ENCODE measurements at places on chromosomes 4 and X. TPM values are rescaled to one million over a fixed set of nuclear protein-coding genes. Genes with fewer than 3 reads are reported as not detected.

GRCh38 chr4:171430495-171430894, 382.7 kb upstream of the GALNTL6 start:
- DNase-seq: no peak

- no peak for DNase-seq
Observed at GRCh38 chrX:151773434-151773833, 38.9 kb downstream of the CNGA2 start.

DNA sequence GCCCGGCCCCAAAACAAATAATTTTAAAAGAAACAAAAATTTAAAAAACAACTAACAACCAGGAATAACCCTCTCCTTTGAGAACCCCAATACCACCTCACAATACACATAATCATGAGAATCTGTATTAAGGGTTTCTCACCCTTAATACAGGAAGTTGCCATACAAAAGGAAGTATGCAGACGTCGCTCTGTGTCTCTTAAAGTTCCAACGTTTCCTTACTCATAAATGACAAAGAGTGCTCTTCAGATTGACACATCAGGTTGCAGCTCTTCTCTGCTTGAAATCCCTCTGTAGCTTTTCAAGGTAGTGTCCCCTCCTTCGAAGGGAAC, 73.9 kb upstream of the IRF2 start:
- no peak for DNase-seq

DNA sequence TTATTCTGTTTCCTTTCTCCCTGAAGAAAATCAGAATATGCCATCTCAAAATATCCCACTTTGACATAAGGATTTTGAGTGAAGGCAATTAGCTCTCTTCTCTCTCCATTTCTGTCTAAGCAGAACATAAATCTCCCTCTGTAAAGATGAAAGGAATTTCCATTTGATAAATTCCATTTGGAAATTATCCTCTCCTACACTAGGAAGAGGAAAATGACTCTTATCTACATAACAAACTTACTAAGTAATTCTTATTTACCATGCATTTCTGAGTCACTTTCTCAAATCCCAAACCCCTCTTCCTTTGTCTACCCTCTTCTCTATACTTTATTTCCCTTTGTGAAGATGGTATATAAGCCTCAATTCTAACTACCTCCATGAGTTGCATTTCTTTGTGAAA, 11.4 kb downstream of the TBCK start:
- no peak for DNase-seq

DNA sequence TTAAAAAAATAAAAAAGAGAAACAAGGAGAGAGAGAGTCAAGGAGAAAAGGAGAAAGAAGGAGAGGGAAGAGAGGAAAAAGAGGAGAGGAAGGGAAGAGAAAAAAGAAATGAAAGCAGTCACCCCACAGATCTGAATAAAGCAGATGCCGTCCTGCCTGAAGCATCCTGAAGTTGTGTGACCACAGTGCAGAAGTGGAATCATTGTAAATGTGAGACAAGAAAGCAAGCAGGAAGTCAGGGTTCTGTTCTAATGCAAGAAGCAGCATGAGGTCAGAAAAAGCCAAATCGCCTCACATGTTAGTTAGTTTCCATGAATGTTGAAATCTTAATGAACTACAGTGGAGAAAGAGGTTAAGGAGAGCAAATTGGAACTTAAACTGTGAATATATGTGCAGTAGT, 692.5 kb downstream of the CENPC start:
- no peak for DNase-seq

- DNase-seq: no peak
Observed at GRCh38 chr4:66842724-66843088, 702.6 kb downstream of the CENPC start.

DNA sequence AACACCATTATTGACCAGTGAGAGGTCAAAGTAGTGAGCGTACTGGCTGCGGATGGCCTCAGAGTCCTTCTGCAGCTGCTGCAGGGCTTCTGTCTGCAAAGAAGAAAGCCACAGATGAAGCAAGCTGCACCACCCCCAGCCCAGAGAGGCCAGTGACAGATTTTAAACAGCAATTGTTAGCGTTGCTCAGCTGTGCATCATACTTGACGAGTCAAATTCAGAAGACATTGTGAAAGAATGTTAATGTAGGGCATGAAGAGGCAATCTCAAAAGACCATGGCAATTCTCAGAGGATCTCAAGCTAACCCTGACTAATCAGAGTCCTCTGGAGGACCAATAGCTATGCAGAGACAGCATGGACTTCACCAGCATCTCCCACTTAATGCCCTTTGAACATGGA, 16.6 kb downstream of the DKC1 start:
- DNase-seq: peak; percentile 7

GRCh38 chr4:155599596-155599995, 67.1 kb upstream of the GUCY1A1 start:
- no peak for DNase-seq

The GSPT2 gene
- 1.3 TPM for total RNA-seq

- DNase-seq: no peak
Observed at GRCh38 chr4:88610771-88611170, 18.5 kb downstream of the HERC3 start.

The NLRP2B gene
- not detected for total RNA-seq

- DNase-seq: no peak
Observed at GRCh38 chr4:131974730-131975129, 1174.4 kb upstream of the PCDH10 start.

GRCh38 chrX:39536211-39536610, 561.5 kb downstream of the BCOR start:
- DNase-seq: no peak

The UGT2B7 gene
- total RNA-seq: 0.26 TPM

- peak; percentile 41 for DNase-seq
Observed at GRCh38 chr4:110823251-110823650, 200.4 kb upstream of the PITX2 start.
